ENCODE measurements at places on chromosomes 4 and X.

- DNase-seq = no peak
These were observed 186.8 kb upstream of the PABPC4L start for GRCh38 chr4:134388351-134388750.

DNA sequence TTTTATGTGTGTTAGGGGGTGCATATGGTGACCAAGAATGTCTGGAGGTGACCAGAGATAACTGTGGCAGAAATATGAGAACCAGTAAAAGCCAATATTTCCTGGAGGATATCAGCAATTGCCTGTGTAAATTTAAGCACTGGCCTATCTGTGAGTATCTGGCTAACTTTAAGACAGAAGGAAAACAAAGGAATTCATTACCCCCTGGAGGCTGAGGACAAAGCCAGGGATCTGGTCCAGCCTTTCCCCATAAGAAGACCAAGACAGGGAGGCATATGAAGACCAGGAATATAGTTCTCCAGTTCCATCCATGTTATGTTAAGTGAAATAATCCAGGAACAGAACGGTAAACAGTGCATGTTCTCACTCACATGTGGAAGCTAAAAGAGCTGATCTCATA lies 49.2 kb downstream of the MFAP3L start:
- DNase-seq = no peak

GRCh38 chrX:117511379-117511778 lies 605.2 kb downstream of the KLHL13 start:
- no peak for DNase-seq

DNA sequence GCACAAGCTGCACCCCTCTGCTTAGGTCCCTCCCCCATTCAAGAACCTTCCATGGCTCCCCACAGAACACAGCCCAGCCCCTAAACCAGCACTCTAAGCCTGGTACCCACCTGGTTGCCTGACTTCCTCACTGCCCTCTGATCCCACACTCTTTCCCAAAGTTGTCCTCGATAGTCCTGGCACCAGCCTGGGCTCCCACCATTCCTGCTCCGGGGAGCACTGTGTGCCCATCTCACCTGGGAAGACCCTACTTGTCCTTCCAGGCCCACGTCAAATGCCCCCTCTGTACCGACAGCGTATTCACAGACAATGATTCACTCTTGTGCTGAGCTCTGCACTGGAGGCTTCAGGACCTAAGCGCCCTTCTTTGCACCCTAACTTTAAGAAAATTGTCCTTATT lies 40.1 kb downstream of the ABLIM2 start:
- DNase-seq = no peak

GRCh38 chr4:175661437-175661836 lies 150.6 kb downstream of the GPM6A start:
- no peak for DNase-seq
